ENCODE measurements at places on chromosomes 7 and 10.

DNA sequence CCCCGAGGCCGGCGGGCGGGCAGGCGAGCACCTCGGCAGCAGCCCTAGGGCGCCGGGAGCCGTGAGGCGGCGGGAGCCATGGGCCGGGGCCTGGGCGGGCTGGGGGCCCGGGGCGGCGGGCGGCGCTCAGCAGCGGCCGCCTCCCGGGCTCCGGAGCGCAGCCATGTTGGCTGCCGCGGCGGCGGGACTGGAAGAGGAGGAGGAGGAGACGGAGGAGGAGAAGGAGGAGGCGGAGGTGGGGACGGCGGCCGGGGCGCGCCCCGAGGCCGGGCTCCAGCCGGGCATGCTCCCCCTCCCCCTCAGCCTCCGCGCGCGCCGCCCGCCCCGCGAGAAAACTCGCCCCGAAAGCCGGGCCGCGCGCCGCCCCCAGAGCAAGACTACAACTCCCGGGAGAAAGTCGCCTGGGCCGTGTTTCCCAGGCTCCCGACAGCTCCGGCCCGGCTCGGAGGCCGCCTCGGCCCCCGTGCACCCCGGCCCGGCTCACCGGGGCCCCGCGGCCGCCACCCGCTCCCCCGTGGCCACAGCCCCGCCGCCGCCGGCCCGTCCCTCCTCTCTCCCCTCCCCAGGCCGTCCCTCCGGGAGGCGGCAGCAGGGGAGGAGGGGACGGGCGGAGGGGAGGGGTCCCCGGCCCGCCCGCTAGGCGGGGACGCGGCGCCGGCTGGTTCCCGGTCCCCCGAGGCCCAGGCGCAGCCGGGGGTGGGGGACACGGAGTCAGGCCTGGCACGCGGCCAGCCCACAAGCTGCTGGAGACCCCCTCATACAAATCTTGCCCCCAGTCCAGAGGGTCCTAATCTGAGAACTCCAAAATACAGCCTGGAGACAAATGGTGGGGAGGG lies at the start of gene DLG5:
DLG5 (minus strand) TSS at position 190 of the 836 bp plus-strand sequence. CDS start 235 bp downstream, outside the sequence.
- no peak for DNase-seq

DNA sequence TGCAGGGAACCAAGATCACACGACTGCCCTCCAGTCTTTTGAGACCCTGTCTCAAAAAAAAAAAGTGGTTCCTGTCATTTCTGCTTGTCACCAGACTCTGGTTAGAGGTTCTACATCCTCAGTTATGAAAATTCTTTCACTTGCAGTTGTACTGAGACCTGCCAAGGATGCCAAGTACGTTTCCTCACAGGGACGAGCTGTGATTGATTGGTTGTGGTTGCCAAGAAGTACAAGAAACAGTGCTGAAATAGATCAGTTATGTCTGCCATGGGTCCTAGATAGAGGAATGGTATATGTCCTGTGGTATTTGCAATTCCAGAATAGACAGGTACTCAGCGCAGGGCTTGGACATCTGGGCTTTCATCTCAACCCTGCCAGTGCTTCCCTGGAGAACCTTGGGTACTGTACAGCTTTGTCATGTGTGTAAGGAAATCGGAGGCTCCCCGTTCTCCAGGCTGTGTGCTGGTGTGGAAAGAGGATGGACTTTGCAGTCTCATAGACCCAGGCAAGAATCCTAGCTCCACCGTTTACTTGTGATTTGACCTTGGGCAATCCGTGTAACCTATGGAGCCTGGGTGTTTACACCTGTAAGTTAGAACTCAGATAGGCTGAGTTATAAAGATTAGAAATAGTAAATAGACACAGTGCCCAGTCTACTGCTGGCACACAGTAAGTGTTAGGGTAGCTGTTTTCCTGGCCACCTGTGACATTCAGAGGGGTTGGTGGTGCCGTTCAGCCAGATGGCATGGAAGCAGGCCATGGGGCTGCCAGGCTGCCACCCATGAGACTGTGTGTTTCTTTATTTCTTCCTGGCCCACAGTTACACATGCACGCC lies 53.0 kb downstream of the COL13A1 start:
- DNase-seq, result no peak

DNA sequence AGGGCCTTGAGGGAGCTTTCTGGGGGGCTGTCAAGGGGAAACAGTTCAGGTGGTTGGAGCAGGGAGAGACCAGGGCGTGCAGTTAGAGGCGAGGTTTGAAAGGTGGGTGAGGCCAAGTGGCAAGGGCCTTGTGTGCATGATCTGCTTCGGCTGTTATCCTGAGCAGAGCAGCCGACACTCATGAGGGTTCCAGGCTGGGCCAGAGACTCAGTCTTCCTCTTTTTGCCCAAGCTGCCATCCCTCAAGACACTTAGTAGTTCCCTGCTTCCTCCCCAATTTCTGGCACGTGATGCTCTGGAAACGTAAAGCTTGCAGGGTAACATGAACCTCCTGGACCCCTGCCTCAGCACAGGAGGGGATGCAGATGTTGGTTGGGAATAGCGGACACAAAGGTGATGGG lies 44.1 kb downstream of the KLRG2 start:
- no peak for DNase-seq

DNA sequence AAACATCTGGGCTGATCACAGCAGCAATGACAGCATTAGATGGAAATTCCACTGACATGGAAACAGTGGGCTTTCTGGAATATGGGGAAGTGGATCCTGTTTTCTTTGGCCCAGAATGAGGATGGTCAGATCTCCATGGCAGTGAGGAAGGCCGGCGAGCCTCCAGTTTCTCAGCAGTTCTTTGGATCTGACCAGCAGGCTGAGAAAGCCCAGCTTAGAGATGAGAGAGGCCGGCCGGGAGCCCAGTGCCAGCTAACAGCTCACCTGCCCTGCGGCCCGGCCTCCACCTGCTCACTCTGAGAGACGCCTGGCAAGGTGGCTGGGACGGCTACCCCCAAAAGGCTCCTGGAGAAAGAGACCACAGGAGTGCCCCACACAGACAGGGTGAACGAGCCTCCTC lies 24.2 kb downstream of the GPER1 start:
- DNase-seq, result no peak

Measured in omental fat pad (tissue), 4 donors.